ENCODE measurements at places on chromosomes 2 and 18.
A peak's percentile ranks its signal among the peaks of the same experiment; 100 is the strongest.

- DNase-seq = no peak
These were observed 41.3 kb downstream of the VPS54 start for GRCh38 chr2:63977904-63978303.

DNA sequence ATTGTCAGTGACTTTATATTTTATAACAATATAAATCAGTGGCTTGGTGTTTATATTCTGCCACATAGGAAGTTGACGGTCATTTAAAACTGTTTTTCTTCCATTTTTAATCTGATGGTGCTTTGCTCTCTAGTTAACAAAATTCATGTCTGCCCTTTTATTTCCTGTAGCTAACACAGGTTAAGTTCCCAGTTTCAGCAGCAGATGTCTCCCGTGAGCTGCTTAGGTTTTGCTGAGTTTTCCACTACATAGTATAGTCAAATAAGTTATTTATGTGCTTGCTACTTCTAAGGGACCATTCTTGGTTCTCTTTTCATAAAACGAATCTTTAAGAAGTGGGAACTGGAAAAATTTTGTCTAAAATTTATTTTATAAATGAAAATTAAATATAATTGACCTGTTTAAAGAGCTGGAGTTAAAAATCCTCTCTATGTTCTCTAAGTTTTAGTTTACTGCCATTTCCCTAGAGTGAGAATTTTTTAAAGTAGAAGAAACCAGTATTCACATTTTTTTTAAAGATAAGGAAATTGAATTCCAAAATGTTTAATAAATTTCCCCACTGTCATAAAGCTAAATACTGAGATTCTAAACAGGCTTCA, 20.6 kb downstream of the HTR2B start:
- peak; percentile 31 for DNase-seq

DNA sequence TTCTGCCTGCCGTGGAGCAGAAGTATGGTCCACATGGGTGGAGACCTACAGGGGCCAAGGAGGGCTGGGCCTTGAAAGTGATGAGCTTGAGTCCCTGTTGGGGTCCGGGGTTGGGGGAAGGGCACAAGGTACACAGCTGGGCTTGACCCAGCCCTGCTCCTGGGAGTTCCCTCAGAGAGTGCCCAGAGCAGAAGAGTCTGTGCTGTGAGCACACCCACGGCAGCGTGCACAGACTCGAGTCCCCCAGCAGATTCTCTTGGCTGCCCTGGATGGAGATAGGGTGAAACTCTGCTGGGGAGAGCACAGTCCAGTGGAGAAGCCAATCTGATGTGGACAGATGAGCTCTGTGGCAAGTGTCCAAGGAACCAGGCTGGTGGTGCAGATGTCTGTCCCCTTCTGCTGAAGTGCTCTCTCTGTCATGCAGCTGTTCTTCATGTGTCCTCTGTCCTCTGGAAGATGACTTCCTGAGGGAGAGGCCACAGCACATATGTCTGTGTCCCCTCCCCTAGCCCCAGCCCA, 27.5 kb downstream of the INPP4A start:
- DNase-seq = no peak

DNA sequence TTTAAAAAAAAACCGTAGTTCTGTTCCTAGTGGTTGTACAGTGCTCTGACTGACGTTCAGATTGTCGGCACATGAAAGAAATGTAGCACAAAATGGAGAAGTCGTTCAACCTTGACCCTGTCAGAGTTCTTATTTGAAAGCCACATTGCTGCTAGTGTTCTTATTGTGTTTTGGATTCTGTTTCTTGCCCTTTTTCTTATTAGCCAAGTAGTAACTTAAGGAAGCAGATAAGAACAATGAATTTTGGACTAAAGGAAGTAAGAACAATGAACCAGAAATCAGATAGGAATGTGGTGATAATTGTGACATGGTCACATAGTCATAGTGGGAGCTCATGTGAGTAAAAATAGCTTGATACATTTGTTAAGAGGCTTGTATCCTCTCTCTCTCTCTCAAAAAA, 45.9 kb downstream of the RPIA start:
- no peak for DNase-seq

GRCh38 chr2:1477196-1478040, 64.2 kb downstream of the TPO start:
- DNase-seq = no peak

GRCh38 chr2:58871469-58872142, 630.5 kb upstream of the FANCL start:
- DNase-seq = no peak

- DNase-seq = no peak
These were observed 162.4 kb downstream of the CELF4 start for GRCh38 chr18:37403100-37403781.

DNA sequence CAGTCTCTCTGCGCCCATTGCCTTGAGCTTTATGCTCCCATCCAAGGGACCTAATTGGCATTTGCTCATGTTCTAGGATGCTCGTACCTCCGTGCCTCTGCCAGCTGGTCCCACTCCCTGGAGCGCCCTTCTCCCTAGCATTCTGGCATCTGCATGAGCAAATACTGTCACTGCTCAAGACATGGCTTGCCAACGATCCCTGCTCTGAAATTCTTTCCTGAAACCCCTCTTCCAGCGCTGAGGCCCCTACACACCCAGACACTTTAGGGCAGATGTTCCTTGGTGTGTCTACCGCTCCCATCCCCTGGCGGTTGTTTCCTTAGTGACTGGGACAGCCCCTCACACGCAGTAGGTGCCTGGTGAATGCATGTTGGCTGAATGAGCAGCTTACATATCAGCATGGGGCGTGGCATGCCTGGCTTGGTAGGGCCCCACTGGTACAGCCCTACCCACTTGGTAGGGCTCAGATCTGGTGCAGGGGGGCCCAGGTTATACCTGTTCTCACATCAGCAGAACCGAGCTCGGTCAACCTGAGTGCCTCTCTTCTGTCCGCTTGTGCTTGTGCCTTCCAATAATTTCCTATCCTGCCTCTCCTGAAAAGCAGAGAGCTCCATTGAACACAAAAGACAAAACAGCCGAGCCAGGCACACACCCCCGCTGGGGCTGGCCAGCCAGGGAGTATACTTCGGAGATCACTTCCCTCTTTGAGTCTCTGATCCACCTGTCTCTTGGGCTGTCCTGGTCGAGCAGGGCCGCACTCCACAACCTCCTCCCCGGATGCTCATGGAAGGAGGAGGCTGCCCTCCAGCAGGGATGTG, 59.2 kb downstream of the INHBB start:
- no peak for DNase-seq

GRCh38 chr2:16179701-16180416, 239.5 kb downstream of the MYCN start:
- no peak for DNase-seq

DNA sequence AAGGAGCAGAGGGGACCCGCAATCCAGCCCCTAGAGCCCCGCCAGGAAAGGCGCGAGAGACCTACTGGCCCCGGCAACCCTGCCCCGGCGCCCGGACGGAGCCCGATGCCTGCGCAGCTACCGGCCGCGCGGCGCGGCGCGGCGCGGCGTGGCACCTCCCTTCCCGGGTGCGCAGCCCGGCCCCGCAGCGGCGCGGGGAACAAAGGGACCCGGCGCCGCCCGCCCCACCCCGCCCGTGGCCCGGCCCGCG, 307 bp downstream of the CDH2 start:
- no peak for DNase-seq

GRCh38 chr18:35856178-35856577, 116.3 kb upstream of the RMP24 start:
- no peak for DNase-seq

DNA sequence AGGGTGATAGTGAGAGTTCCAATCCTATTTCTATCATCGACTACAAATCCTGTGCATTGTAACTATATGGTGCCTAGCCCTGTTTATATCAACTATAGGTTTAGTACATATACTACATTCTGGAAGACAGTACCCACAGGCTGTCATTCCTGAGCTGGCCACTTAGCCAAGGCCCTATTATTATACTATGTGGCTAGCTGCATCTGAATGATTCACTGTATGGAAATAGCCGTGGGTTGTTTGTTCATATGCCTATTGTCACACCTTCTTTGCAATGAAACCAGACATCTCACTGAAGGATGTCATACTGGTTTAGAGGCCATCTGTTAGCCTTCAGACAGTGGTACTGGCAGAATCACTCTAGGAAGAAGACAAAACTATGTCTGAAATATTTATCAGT, 62.3 kb upstream of the FSIP2 start:
- DNase-seq = no peak

- no peak for DNase-seq
These were observed 109.7 kb downstream of the METTL8 start for GRCh38 chr2:171323971-171324528.

DNA sequence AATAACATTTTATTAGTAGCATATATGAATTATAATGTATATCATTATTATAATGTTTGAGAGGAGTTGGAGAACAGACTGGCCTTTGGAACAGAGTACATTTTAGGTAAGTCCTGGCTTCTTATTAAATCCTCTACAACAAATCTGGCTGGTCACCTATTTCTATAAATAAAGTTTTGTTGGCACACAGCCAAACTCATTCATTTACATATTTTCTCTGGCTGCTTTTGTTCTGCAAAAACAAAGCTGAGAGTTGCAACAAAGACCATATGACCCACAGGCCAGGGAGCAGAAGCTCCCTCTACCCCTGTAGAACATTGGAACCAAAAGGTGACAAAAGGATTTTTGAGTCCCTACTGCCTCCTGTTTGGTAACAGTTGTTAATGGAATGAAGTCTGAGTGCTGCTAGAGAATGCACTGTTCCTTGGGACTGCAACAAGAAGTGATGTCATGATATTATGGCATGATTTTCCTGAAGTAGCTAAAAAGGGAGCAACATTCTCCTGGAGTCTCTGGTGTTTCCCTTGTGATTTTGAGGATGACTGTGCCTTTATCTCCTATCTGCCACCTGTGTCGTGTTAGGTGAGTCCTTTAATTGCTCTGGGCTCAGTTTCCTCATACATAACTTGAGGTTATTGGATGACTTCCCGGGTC, 22.0 kb upstream of the SP9 start:
- no peak for DNase-seq

DNA sequence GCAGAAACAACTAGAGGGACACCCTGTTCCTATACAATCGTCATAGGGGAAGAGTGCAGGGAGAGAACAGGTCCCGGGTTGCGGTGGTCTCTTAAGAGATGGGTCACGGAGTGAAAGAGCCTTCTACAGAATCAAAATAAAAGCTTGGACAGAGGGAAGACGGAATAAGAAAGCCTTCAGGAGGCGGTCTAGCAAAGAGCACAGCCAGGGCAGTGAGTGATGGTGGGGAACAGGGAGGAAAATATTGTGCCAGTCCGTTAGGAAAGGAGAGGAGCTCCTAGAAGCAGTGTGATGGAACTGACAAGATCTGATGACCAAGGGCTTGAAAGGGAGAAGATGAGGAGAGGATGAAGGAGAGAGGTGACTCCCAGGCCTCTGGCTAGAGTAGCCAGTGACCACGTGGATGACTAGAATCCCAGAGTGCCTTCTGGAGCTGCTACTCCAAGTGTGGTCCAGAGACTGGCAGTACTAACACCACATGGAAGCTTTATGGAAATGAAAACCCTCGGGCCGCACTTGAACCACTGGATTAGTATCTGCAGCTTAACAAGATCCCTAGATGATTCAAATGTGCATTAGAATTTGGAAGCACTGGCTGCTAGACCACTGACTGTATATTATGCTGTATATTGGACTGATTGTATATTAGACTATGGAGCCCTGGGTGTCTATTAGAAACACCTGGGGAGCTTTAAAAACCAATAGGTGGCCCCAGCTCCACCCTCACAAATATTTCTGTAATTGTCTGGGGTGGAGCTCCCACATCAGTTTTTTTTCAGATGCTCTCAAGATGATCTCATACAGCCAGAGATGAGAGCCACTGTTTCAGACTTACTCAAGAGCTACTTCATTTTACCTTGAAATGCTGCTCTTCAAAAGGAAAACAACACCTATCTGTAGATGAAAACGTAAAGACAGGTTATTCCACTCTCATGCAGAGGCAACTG, 1.1 kb upstream of the EVA1A start:
- DNase-seq = no peak

GRCh38 chr2:50591642-50592041, 440.3 kb downstream of the NRXN1 start:
- DNase-seq = no peak

DNA sequence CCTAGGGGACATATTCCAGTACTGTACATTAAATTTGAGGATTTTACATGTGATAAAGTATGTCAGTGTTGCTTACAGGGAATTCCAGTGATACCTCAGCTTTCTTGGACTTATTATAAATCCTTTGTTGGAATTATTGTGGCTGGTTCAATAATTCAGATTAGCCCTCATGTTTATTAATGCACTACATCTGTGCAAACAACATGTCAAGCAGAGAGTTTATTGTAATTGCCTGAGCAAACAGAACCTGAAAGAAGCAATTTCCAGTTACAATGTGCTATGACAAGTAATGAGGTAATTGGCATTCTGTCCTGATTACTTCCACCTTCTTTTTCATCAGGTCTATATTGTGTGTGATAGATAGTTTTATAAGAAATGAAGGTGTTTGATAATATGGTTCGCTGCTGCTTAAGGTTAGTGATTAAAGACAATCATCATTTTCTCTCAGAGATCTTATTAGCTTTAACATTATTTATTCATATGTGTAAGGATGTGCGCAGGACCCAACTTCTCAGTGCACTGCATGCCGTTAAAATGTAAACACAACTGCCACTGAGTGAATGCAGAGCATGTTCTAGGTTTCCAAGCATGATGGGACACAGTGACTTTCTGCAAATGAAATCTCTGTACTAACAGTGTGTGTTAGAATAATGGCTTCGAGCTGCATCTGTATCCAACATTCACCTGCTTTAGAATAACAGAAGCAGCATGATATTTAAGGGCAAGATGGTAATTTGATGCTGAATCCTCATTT, 973.7 kb upstream of the POU3F3 start:
- DNase-seq = no peak

DNA sequence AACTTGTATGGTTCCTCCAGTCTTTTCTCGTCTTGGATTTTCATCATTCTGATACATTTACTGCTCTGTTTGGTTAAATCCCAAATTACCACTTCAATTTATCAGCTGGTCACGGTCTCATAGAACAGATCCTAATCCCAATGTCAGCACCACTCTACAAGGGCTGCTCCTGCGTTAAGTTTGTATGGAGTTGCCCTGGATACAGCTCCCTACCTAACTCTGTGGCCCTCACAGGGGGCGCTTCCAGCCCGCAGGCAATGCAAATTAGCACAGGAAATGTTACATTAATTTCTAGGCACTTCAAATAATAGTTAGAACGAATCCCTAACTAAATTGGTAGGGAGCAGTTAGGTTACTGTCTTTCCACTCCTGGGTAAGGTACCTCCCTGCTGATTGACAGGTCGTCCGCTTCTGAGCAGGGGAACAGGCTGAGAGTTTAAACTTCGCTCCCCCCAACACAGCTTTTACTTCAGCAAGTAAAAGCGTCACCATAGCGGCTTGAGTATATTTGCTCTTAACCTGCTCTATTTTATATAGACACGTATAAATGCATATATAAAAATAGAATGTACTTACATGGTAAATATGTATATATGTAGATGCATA, 238.5 kb upstream of the FANCL start:
- no peak for DNase-seq

DNA sequence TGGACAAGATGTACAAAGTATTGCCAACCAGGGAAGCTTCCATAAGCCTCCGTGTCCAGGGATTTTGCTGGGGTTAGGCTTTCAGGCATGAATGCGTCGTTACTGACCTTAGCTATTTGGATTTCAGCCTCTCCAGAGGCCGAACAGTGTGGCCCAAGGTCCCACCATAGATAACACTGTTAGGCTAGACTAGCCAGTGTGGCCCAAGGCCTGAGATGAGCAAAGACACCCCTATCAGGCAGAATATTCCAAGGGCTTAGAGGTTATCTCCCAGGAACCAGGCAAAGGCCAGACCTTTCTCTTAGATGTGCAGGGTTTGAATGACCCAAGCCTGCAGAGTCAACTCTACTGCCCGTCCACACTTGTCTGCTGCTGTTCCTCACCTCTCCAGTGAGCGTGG, 131.7 kb upstream of the NDUFV2 start:
- DNase-seq = no peak
